ENCODE measurements at places on chromosomes 13 and 19.

- no peak for DNase-seq
These were observed 25.0 kb upstream of the C1QTNF9B start for GRCh38 chr13:23922005-23922932.

- DNase-seq = no peak
These were observed 17.9 kb downstream of the DOCK9 start for GRCh38 chr13:98959786-98960605.

DNA sequence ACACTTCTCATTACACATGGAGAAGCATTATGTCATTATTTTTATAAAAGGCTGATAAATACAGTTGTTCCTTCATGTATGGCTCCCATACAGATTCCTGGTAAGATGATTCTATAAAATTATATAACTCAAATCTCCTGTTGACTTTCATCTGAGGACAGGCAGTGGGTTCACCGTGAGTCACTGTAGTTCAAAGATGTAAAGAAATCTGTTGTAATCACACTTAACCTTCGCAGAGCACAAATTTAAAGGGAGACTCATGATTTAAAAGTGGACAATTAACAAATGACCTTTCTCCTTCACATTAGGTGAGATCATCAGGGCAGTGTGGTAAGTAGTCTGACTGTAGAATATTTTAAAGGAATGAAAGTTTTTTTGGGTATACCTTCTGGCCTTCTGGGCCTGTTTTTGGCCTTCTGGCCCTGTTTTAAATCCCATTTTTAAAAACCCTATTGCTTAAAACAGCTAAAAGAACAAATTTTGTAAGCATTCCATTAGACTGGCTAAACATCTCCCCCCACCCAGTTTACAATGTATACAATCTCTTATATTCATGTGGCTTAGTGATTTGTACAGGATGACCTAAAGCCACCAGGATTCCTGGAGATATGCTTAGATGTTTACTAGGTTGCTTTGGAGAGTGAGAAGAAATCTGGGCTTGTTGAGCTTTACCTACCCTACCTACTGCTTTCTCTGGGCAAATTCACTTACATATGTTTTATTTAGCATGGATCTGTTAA, 171.2 kb downstream of the ITGBL1 start:
- DNase-seq = no peak

DNA sequence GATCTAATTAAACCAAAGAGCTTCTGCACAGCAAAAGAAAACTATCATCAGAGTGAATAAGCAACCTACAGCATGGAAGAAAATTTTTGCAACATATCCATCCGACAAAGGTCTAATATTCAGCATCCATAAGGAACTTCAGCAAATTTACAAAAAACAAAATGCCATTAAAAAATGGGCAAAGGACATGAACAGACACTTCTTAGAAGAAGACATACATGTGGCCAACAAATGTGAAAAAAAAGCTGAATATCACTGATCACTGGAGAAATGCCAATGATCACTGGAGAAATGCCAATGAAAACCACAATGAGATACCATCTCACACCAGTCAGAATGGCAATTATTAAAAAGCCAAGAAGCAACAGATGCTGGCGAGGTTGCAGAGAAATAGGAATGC, 32.5 kb downstream of the ZNF582 start:
- DNase-seq = no peak

DNA sequence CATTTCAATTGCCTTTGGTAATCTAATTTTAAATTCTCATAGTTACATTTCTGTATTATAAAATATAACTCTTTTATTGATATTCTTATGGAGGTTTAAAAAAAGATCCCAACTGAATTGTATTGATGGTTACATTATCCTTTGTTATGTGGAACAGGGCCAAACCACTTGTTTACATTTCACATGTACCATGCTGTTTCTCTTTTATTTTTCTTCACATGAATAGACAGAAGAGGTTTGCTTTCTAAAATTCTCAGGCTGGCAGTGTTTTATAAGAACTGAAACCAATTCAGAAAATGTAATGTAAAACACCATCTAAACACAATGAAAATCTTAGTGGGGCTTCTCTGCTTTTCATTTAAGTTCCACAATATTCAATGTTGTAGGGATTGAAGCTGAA, 122.5 kb downstream of the GPC5 start:
- DNase-seq = no peak

GRCh38 chr19:42057846-42058245, 12.2 kb downstream of the GRIK5 start:
- no peak for DNase-seq

GRCh38 chr13:51549593-51549992, 34.7 kb upstream of the WDFY2 start:
- DNase-seq = no peak

DNA sequence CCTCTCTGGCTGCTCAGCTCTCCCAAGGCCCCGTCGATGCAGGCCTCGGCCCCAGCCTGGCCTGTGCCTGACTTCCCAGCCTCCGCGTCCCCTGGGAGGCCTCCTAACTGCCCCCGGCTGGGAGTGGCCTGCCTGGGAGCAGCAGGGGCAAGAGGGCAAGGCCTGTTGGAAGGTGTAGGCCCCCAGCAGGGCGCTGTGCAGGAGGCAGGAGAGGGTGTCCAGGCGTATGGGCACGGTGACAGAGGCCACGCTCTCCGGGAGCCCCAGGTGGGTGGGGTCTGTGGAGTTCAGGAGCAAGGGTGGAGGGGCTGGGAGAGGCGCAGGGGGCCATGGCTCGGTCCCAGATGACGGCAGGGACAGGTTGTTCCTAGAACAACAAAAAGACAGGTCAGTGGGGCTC, 1.2 kb downstream of the C19orf84 start:
- peak; percentile 60 for DNase-seq

GRCh38 chr13:70541451-70541850, 433.2 kb upstream of the KLHL1 start:
- DNase-seq = no peak

DNA sequence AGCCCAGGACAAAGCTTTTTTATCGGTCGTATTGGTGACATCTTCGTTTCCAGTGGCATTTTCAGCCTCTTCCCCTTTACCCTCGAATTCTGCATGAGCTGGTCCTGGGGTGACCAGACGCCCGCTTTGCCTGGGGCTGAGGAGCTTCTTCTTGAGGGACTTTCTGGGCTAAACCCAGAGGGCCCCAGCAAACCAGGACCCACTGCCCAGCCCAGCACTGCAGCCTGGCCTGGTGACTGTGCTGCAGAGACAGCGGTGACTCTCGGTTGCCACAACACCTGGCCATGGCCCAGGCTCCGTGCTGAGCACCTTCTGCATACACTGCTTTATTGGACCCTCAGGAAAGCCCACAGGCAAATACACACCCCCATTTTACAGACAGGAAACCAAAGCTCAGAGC, 21.0 kb downstream of the SPACA7 start:
- DNase-seq = peak; percentile 27

GRCh38 chr19:50639121-50640112, at the start of gene SYT3:
TSS of gene SYT3 (minus strand) at chr19:50639881. CDS start at chr19:50637411, 2,470 bp downstream.
- DNase-seq = peak; percentile 84

DNA sequence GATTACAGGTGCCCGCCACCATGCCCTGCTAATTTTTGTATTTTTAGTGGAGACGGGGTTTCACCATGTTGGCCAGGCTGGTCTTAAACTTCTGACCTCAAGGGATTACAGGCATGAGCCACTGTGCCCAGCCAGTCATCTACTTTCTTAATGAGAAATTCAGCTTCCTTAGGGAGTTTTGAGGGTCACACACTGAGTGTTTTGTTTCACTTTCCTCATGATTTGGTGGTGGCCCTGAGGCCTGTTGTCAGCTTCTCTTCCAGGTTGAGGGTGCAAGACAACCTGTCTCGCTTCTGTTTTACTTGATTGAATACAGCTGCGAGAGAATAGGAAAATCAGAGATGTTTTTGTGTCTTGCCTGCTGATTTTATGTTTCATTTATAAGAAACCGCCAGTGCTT, 9.9 kb downstream of the FRY start:
- DNase-seq = no peak

Measured in upper lobe of left lung (tissue), 6 donors.